ENCODE measurements at places on chromosomes 2 and 18.

GRCh38 chr2:45896311-45896710, 244.8 kb downstream of the PRKCE start:
- DNase-seq, result no peak

GRCh38 chr2:6372317-6372901, 493.3 kb downstream of the CMPK2 start:
- no peak for DNase-seq

- no peak for DNase-seq
Measured at GRCh38 chr18:54775686-54776085, 52.6 kb upstream of the RAB27B start.

DNA sequence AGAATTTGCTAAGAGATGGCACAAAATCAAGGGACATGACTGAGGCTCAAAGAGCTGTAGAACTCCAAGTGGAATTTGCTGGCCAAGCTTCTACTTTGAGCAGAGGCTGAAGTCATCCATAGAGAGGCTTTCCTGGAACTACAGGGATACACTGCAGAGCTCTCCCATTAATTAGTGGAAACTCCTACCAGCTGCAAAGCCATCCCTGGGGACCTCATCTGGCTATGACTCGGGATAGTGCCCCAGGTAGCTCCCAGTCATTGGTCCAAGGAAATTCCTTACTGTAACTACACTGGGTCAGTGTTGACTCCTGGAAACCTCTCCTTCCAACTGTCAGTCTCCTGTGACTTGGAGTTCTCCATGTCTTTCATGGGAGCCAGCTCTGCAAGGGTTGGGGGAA, 10.5 kb upstream of the GALM start:
- no peak for DNase-seq

DNA sequence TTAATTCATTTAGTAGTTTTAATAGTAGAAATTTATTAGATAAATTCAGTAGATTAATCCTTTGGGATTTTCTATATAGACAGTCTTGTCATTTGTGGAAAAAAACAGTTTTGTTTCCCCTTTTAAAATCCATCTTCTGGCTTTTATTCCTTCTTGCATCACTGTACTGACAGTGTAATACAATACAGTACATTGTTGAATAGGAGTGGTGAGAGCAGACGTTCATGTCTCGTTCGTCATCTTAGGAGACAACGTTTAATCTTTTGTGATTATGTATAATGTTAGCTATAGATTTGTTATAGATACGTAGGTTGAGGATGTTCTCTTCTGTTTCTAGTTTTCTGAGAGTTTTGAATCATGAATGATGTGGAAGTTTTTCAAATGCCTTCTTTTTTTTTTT, 61.8 kb downstream of the NCOA1 start:
- no peak for DNase-seq

- no peak for DNase-seq
Measured at GRCh38 chr2:135914485-135914884, 38.2 kb upstream of the MCM6 start.

- DNase-seq, result no peak
Measured at GRCh38 chr18:74784752-74785151, 187.1 kb downstream of the ZNF407 start.

GRCh38 chr2:184551626-184552025, 46.7 kb upstream of the ZNF804A start:
- DNase-seq, result no peak

- DNase-seq, result no peak
Measured at GRCh38 chr2:194822097-194822496, 834.9 kb upstream of the SLC39A10 start.

GRCh38 chr2:108565778-108566375, 31.6 kb downstream of the LIMS1 start:
- DNase-seq, result no peak

DNA sequence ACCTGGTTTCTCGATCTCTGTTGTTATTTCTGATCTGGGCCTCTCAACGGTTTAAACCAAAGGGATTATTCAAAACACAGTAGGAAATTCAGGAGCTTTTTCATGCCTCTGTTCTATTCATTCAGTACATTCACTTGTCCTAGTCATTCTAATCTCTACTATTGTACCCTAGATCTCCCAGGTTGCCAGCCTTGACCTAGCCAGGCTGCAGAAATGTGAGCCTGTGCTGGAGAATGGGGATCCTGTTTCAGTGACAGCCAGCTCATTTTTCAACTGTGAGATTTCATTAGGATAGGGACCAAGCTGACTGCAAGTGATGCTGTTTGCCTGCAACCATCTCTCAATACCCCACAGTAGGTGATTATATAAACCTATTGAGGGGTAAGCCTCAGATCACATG, 186.2 kb downstream of the CMPK2 start:
- DNase-seq, result no peak

DNA sequence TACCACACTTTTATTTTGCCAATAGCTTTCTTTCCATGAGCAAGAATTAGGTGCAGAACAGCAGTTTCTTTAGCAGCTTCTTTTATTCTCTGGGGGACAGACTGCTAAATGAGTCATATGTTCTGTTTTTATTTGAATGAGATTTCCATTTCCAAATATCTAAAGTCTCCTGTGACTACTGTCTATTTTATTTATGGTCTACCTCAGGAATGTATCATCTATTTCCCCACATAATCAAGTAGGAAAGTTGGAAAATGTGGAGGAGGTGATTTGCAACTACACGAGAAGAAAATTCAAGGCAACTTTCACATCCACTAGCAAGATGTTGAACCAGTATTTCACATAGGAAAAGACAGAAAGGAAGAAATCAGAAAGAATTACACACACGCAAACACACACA, 139.9 kb upstream of the MEX3C start:
- DNase-seq, result no peak

All from hypothalamus (tissue), 51 donors.